ENCODE measurements at places on chromosomes 3 and 15. TPM values are rescaled to one million over a fixed set of nuclear protein-coding genes. Genes with fewer than 3 reads are reported as not detected.

The AP4E1 gene
- total RNA-seq: 11.8 TPM

The CDHR4 gene
- 5.5 TPM for total RNA-seq

The CRABP1 gene
- 2.4 TPM for total RNA-seq

- DNase-seq: no peak
- no peaks in the 10 kb centered on the region for H3K4me1 ChIP-seq
- no peaks in the 10 kb centered on the region for H3K36me3 ChIP-seq
- H3K27me3 ChIP-seq: no peaks in the 10 kb centered on the region
- H3K27ac ChIP-seq: no peak overlapping the region
Observed at GRCh38 chr15:75356006-75356405, 9.2 kb downstream of the NEIL1 start.

DNA sequence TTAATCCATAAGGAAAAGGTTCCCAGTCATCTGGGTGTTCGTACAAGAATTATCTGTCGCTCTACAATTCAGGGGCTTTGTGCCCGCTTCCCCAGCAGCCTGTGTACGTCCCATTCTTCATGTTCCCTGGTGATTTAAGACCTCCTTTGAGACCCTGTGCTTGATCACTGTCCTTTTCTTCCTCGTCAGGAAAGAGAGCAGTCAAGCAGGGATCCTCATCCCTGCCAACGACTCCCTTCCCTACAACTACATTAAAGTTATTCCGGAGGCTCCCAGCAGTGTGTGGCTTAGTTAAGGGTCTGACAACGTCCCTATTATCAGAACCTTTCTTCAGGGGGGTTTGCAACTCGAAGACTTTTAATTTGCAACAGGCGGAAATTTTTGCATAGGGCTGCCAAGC, 175.7 kb downstream of the FOXP1 start:
- no peak overlapping the region for H3K4me3 ChIP-seq
- H3K36me3 ChIP-seq: no peaks in the 10 kb centered on the region
- H3K27me3 ChIP-seq: no peaks in the 10 kb centered on the region
- H3K4me1 ChIP-seq: no peaks in the 10 kb centered on the region
- DNase-seq: no peak

GRCh38 chr3:109275702-109276293, 40.5 kb downstream of the DPPA2 start:
- H3K4me3 ChIP-seq: no peak overlapping the region
- no peak overlapping the region for H3K27ac ChIP-seq
- H3K27me3 ChIP-seq: no peaks in the 10 kb centered on the region
- no peaks in the 10 kb centered on the region for H3K36me3 ChIP-seq
- DNase-seq: peak; percentile 77

DNA sequence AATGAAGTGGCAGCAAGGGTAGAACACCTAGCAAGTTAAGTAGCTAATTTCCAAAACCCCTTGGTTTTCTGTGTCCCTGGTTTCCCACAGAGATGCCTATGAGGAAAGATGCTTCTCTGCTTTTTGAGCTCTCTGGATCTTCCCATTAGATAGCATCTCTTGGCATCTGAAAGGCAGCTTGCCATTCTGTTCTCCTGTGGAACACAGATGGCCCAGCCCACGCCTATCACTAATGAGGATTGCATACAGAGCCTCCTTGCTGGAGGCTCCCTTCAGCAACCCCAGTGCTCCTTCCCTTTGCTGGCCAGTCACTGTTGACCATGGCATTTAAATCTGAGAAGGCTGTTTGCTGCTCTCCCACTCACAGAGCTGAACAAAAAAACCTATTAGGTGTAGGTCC, 34.4 kb upstream of the ETV5 start:
- H3K4me1 ChIP-seq: no peaks in the 10 kb centered on the region
- DNase-seq: no peak
- H3K36me3 ChIP-seq: no peaks in the 10 kb centered on the region
- H3K27me3 ChIP-seq: no peaks in the 10 kb centered on the region

Measured in testis (tissue), 5 donors.